ENCODE measurements at places on chromosomes 16 and 17.

DNA sequence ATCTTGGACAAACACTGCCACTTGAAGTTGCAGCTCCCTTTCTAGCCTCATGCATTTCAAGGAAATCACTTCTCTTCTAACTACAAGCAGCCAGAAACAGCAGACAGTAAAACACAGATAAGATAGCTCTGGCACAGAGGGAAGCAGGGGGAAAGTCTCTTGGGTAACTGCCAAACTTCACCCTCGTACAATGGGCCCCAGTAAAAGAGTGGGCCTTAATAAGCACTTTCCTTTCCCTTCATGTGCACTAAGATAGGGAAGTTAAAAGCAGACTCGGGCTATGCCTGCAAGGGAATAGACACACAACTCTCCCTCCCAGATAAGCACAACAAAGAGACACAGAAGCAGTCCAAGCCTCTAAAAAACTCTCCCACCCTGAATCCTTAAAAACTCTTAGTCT, 4.2 kb upstream of the KRTAP4-5 start:
- H3K4me1 ChIP-seq, result no peaks in the 10 kb centered on the region
- H3K36me3 ChIP-seq, result no peaks in the 10 kb centered on the region
- DNase-seq, result no peak
- H3K27me3 ChIP-seq, result peaks cover 31% of the 10 kb centered on the region
- H3K4me3 ChIP-seq, result no peak overlapping the region
- no peak overlapping the region for H3K27ac ChIP-seq

- H3K4me1 ChIP-seq, result peaks cover 23% of the 10 kb centered on the region
- no peak overlapping the region for H3K4me3 ChIP-seq
- peaks cover 3% of the 10 kb centered on the region for H3K27me3 ChIP-seq
- H3K27ac ChIP-seq, result peak overlapping the region; percentile 47
- no peak for DNase-seq
Measured at GRCh38 chr17:7256766-7257456, 4.9 kb downstream of the ELP5 start.

GRCh38 chr16:83970430-83970815, 2.4 kb downstream of the NECAB2 start:
- no peak for DNase-seq
- no peak overlapping the region for H3K4me3 ChIP-seq
- no peak overlapping the region for H3K27ac ChIP-seq
- H3K27me3 ChIP-seq, result peaks cover 20% of the 10 kb centered on the region

DNA sequence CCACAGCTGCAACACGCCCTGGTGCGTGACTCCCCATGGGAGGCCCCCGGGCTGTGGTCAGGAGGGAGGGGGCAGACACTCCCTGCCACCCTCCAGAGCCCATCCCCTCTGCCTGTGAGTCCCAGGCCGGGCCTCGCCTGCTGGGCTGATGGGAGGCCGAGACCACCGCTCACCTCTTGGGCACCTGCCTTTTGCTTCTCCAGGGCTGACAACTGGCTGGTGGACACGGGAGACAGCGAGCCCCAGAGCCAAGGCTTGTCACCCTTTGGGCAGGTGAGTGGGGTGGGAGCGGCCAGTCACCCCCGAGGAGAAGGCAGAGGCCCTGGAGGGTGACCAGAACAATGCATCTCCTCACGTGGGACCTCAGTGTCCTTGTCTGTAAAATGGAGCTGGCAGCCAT, 20.8 kb downstream of the CHMP1A start:
- H3K27me3 ChIP-seq, result no peaks in the 10 kb centered on the region
- no peak for DNase-seq
- H3K4me3 ChIP-seq, result no peak overlapping the region
- H3K4me1 ChIP-seq, result peaks cover 7% of the 10 kb centered on the region
- no peak overlapping the region for H3K27ac ChIP-seq
- no peaks in the 10 kb centered on the region for H3K36me3 ChIP-seq

DNA sequence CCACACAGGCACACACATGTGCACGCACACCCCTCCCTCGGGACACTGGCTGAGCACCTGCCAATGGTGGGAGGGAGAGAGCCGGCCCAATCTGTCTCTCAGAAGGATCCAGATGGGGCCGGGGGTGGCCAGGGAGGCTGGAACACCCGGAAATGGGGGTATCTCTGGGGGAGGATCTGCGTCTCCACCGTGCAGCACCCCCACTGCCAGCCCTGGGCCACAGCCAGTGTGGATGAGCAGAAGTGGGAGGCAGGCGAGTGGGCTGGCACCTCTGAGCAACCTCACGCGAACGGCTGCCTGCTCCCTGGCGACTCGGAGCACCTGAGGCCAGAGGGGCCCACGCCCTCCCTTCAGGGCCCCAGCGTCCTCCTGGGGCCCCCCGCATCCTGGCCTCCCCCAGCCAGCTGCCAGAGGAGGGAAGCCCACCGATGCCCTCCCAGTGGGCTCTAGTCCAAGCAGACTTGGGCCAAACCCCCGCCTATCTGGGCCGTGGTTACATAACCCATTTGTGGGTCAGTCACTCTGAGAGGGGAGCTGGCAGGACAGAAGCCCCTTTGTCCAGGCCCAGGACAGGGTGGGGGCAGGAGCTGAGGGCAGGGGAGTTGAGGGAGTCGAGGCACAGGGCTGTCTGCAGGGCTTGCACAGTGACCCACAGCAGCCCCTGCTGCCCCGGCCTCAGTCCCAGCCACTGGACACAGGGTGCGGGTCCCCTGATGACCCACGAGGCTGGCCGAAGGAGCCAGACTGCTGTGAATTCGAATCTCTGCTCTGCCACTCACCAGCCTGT, 5.6 kb downstream of the CASKIN1 start:
- DNase-seq, result no peak
- H3K27me3 ChIP-seq, result peaks cover 16% of the 10 kb centered on the region
- no peak overlapping the region for H3K27ac ChIP-seq
- no peaks in the 10 kb centered on the region for H3K36me3 ChIP-seq
- no peaks in the 10 kb centered on the region for H3K4me1 ChIP-seq

DNA sequence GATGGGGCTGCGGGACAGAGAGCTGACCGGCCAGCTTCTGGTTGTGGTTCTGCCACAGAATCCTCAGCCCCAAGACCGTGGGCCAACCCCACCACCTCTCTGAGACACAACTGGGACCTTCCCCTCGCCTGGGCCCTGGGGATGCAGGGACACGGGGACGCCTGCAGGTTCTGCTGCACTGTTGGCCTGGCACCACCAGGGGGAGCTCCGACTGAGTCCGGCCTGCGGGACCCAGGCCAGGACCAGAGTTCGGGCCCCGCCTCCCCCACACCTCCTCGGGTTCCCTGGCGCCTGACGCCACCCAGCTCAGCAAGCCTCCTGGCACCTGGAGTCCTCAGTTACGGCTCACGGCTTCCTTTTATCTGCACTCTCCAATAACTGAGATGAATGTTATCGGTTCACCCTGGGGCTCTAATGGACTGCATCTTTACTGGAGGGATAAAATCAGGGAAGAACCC, 27.3 kb downstream of the TBC1D16 start:
- no peaks in the 10 kb centered on the region for H3K36me3 ChIP-seq
- no peak overlapping the region for H3K27ac ChIP-seq
- H3K27me3 ChIP-seq, result no peaks in the 10 kb centered on the region

DNA sequence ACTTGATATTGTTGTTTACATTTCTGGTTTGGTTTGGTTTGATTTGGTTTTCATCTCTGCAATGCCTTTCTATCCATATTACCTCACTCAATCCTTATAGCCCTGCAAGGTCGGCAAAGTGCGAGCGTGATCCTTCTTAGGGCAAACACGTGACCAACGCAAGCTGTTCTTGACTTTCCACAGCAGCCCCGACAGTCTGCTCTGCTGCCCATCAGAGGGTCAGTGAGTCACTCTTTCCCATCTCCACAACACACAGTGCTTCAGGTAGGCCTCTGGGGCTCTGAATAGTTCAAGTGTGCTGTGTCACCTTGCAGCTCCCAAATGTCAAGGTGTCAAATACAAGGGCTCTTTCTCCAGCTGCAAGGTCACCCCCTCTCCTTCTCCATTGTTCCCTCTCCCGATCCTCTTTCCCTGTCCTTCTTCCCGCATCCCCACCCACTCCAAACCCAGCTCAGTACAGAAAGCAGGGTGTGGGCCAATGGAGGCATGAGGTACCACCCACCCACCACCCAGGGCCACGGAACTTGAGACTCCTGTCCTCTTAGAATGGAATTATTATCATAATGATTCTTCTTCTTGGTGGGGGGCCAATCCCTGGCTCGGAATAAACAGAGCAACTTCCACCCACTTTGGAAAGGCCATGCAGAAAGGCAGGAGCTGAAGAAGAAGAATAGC, 139.7 kb downstream of the SLC39A11 start:
- no peaks in the 10 kb centered on the region for H3K36me3 ChIP-seq
- H3K27me3 ChIP-seq, result no peaks in the 10 kb centered on the region
- no peak overlapping the region for H3K4me3 ChIP-seq
- no peak overlapping the region for H3K27ac ChIP-seq

DNA sequence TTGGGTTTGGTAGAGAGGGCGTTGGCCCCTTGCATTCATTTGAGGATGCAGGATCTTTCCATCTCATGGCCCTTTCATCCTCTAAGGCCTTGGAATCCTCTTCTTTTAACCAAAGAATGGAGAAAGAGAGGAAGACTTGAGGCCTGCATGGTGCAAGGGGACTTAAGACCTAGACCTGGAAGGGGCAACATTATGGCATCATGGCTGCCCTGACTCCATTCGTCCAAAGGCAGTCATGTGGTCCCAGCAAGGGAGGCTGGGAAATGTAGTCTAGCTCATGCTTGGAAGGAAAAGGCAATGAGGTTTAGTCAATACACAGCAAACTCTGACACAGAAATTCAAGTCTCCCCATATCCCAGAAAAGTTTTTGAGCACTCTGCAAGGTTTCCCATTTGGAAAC, 30.7 kb upstream of the CDRT4 start:
- peaks cover 4% of the 10 kb centered on the region for H3K4me1 ChIP-seq
- no peaks in the 10 kb centered on the region for H3K27me3 ChIP-seq

GRCh38 chr16:83187405-83187804, 560.6 kb downstream of the CDH13 start:
- no peak overlapping the region for H3K27ac ChIP-seq
- H3K4me3 ChIP-seq, result no peak overlapping the region
- peaks cover 2% of the 10 kb centered on the region for H3K4me1 ChIP-seq
- H3K36me3 ChIP-seq, result no peaks in the 10 kb centered on the region
- H3K27me3 ChIP-seq, result no peaks in the 10 kb centered on the region
- no peak for DNase-seq

DNA sequence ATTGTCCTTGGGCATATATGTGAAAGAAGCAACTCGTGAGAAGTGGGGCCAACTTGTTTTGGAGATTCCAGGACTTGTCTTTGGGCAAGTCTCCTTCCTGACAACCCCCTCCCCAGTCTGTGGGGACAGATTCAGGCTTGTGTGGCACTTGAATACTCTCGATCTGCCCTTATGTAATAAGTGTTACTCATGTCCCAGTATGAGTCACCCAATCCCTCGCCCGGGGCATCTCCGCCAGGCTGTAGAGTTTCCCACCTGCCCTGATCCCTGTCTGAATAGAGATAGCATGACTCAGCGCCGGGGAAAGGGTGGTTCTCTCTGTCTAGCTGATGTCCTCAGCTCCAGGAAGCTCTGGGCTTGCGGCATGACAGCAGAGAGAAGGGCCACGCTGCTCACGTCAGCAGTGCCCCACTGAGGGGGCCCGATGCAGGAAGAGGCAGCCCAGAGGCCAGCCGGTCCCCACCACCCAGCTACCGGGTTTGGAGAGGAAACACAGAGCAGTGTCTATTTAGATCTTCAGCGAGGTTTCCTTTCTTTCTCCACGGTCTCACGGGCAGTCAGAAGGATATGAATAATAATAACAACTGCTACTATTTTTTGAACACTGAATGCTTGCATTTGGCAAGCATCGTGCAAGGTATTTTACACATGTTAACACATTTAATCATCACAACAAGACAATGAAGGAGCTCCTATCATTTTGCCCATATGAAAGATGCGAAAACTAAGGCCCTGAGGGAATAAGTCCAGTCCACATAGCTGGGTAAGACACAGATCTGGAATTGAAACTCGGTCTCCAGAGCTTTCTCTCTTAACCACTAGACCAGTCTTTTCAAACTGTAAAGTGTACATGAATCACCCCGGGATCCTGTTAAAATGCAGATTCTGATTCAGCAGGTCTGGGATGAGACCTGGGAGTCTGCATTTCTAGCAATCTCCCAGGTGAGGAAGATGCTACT, 426.7 kb upstream of the MAF start:
- DNase-seq, result peak; percentile 82
- no peaks in the 10 kb centered on the region for H3K36me3 ChIP-seq
- peaks cover 26% of the 10 kb centered on the region for H3K27me3 ChIP-seq
- peak overlapping the region; percentile 50 for H3K4me3 ChIP-seq
- peaks cover 16% of the 10 kb centered on the region for H3K4me1 ChIP-seq
- H3K27ac ChIP-seq, result peak overlapping the region; percentile 50
